ENCODE measurements at places on chromosomes 7 and 10.

- DNase-seq: no peak
Observed at GRCh38 chr10:121788115-121788514, 139.7 kb downstream of the ATE1 start.

- no peak for DNase-seq
Observed at GRCh38 chr7:74115326-74115725, 31.7 kb downstream of the LIMK1 start.

- DNase-seq: no peak
Observed at GRCh38 chr10:129156406-129156805, 310.6 kb upstream of the MGMT start.

GRCh38 chr7:144884896-144885295 lies 49.0 kb upstream of the TPK1 start:
- no peak for DNase-seq

- peak; percentile 3 for DNase-seq
Observed at GRCh38 chr10:10605551-10606081, 412.1 kb upstream of the CELF2 start.

- DNase-seq: no peak
Observed at GRCh38 chr7:154198481-154198880, 146.3 kb downstream of the DPP6 start.

- peak; percentile 68 for DNase-seq
Observed at GRCh38 chr10:69639291-69640195, 9.5 kb downstream of the FAM241B start.

- no peak for DNase-seq
Observed at GRCh38 chr10:17506856-17507471, 52.6 kb upstream of the ST8SIA6 start.

DNA sequence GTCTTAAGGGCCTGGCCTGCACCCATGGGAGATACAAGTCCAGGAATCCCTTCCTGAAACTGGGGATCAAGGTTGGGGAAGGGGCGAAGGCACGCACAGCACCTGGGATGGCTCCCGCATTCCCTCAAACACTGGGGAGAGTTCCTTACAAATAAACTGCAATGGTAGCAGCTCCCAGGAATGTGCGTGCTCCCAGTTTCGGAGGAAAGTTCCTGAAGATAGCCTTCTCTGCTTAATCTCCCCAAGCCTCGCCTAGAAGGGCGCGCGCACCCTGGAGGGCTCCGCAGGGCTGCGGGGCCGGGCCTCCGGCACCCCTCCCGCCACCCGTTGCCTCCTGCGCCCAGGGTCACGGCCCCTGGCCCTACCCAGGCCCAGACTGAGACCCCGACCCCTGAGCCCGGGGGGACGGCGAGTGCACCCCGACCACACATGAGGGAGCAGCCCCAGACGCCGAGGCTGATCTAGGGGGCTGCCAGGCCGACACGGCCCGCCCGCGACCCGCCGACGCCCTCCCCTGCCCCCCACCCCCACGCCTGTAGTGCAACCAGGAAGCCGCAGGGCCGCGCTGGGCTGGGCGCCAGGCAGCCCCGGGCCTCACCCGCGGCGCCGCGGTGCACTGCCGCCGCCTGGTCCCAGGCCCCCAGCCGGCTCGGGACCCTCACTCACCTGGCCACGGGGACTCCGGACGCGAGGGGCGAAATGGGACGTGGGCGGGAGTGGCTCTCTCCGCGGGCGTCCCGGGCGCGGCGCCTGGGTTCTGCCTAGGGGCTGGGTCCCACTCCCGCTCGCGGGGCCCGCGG lies 460 bp downstream of the ANXA11 start:
- DNase-seq: peak; percentile 43

- DNase-seq: peak; percentile 36
Observed at GRCh38 chr10:97546456-97547270, 25.9 kb upstream of the ANKRD2 start.

DNA sequence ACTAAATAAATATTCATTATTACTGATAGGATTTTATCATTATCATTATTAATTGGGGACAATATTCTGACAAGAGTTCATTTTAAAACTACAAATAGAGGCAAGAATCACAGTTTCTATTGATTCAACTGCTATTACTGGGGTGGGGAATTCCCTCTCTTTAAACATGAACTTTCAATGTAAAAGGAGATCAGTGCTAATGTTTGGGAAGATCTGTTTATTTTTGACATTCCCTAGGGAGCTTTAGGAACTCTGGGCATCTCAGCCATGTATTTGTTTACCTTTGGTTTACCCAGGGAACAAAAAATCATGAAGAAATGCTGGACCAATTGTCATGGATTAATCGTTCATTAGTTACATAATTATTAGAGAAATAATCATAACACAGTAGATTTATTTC lies 443.2 kb upstream of the AKR1E2 start:
- no peak for DNase-seq

- DNase-seq: no peak
Observed at GRCh38 chr10:62655337-62655994, 149.1 kb upstream of the ADO start.

DNA sequence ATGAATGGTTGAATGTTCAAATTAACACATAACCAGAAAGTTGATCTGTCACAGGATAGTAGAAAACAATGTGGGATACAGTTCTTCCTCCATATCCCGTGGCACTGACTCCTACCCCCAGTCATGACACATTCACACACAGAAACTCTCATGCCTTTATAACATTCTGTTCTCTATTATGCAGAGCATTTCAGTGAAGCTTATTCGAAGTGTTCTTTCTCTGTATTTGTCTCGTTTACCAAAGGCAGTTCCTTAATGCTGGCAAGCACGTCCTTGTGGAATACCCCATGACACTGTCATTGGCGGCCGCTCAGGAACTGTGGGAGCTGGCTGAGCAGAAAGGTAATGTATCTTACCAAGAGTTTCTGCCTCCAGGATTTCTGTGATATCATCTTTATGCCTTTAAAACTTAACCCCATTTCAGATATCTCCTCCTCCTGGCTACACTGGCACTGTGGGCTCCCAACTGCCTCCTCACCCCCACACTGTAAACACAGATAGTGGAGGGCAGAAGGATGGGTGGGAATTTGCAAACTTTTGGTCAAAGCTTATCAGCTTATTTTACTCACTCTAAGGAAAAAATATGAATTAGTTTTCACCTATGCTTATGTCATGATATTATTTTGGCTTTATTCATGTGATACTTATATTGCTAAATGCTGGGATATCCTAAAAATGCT lies 34.1 kb downstream of the BLVRA start:
- DNase-seq: no peak

- DNase-seq: no peak
Observed at GRCh38 chr7:131011432-131011742, 277.4 kb upstream of the KLF14 start.

GRCh38 chr7:129101746-129102145 lies 42.8 kb upstream of the TSPAN33 start:
- DNase-seq: no peak

- DNase-seq: no peak
Observed at GRCh38 chr10:71332466-71332865, 13.4 kb downstream of the SLC29A3 start.

GRCh38 chr10:128766915-128767314 lies 640.7 kb upstream of the MKI67 start:
- DNase-seq: no peak

DNA sequence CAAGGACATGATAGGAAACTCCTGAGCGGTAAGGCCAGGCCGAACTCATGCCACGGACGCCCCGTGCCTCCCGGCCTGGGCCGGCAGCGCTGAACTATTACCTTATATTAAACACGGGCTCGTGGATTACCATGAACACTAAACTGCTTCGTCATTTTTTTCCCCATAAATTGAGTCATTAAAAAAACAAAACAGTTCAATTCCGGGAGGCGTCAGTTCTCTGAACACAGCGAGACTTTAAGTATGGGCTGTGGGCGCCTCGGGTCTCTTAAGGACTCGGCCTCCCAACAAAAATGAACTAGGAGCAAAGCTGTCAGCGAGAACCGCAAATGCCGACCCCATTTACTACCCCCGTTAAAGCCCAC lies 519 bp downstream of the PITRM1 start:
- DNase-seq: peak; percentile 65

DNA sequence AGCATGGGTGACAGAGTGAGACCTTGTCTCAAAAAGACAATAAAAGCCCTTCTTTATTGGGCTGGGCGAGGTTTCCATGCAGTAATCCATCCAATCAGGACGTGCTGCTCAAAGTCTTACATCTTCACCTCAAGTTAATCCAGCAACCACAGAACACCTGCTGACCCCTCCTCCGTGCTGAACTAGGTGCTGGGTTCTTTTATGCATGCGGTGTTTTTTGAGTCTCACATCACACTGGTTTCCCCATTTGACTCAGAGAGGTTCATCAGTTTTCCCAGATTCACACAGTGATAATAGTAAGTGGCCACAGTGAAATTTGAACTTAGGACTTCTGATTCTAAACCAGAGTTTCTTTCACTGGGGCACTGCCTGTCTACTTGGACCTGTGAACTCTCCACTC lies 58.3 kb upstream of the GTF2I start:
- DNase-seq: no peak

DNA sequence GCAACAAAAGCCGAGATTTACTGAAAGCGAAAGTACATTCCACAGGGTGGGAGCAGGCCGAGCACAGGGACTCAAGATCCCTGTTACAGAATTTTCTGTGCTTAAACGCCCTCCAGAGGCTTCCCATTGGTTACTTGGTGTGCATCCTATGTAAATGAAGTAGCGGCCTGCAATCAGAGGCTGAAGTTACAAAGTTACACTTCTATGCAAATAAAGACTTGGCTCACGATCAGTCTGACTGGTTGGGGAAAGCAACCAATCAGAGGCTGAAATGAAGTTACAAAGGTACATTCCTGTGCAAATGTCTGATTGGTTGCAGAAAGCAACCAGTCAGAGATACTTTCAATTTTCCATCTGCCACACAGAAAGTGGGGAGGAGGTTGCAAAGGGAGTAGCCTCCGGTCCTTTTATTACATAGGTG lies 4.1 kb downstream of the ACBD7 start:
- peak; percentile 98 for DNase-seq

- no peak for DNase-seq
Observed at GRCh38 chr7:32316839-32317238, 173.3 kb downstream of the LSM5 start.

DNA sequence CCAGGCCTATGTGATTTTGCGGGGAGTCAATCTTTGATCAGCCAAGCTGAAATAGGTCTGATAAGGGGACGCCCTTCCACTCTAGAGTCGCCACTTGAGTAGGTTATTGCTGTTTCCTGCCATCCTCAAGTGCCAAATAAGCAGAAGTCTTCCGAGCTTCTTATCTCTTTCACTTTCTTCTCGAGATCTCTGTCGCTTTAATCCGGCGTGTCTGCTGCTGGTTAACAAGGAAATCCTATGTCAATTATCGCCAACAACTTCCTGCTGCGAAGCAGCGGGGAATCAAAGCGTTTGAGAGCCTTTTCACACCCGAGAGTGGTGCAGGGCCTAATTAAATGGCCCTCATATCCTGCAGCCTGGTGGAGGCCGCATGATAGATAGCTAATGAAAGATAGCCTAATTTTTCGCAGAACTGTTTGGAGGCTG lies 215.9 kb downstream of the RAB11FIP2 start:
- DNase-seq: no peak

DNA sequence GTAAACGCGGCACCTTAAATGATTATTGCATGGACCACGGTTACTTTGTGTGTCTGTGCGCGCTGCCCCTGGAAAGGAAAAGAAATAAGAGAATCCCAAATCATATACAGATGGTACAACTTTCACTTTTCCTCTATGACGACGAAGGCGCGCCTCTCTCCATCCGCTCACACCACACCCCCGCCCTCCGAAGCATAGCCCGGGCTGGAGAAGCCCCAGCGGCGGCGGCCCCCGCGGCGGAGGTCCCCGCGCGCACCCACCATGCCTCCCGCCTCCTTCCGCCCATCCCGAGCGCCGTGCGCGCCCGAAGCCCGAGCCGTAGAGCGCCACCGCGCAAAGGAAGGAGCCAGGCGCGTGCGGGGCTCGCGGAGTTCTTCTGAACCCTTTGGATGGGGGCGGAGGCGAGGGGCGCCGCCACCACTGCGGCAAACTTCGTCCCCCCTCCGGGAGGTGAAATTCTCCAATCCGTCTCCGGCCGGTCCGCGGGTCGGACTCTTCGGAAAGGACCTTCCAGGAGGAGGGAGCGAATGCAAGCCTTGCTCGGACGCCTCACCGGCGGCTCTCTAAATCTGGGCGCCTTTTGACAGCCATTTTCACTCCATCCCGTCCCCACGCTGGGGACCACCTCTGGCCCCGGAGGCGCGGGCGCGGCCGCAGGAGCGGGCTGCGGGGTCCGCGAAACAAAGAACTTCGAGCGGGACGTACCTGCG lies 588 bp downstream of the GLI3 start:
- peak; percentile 29 for DNase-seq

- peak; percentile 47 for DNase-seq
Observed at GRCh38 chr7:103640031-103640779, 194.2 kb upstream of the SLC26A5 start.

DNA sequence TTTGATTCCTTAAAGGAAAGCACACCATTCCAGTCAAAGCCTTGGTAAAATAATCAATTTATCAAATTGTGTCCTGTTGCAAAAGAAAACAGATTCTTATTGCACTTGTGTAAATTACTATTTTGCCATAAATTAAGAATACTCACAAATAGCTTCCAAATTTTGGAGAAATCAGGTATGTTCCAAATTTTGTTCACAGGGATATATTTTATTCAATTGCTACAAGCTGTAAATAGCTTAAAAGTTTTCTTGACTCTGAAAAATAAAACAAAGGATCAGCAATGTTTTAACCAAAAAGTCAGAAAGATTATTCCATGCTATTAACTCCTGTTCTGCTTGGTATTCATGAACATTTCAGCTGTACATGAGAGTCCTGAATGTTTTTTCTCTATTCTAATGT lies 47.4 kb upstream of the CHST3 start:
- no peak for DNase-seq

DNA sequence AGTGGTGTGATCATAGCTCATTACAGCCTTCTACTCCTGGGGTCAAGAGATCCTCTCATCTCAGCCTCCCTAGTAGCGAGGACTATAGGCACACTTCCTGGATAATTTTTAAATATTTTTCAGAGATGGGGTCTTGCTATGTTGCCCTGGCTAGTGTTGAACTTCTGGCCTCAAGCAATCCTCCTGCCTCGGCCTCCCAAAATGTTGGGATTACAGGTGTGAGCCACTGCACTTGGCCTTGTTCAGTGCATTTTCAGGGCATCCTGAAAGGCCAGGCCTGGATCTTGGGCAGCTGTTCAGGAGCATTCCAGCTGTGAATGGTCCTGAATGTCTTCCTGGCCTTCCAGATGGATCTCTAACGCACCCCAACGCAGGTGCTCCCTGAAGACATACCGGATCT lies 95.7 kb downstream of the PFKFB3 start:
- no peak for DNase-seq
